ENCODE measurements at places on chromosomes 11 and 22.

- no peak for DNase-seq
Measured at GRCh38 chr11:36467916-36468315, 42.2 kb downstream of the TRAF6 start.

DNA sequence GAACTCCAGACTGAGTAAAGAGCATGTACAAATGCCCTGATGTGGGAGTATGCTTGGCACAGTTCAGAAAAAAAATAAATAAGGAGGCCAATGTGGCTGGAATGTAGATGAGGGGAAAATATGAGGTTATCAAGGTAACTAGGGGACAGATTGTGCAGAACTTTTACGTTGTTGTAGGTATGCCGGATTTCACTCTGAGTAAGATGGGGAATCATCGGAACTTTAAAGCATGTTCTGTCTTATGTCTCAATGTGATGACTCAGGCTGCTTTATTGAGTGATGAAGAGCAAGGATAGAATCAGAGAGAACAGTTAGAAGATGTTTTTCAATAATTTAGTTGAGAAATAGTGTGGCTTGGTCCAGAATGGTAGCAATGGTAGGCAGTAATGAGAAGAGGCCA is 130.4 kb downstream of the C11orf87 start:
- DNase-seq: no peak

- no peak for DNase-seq
Measured at GRCh38 chr11:73398721-73399120, 22.5 kb downstream of the RELT start.

DNA sequence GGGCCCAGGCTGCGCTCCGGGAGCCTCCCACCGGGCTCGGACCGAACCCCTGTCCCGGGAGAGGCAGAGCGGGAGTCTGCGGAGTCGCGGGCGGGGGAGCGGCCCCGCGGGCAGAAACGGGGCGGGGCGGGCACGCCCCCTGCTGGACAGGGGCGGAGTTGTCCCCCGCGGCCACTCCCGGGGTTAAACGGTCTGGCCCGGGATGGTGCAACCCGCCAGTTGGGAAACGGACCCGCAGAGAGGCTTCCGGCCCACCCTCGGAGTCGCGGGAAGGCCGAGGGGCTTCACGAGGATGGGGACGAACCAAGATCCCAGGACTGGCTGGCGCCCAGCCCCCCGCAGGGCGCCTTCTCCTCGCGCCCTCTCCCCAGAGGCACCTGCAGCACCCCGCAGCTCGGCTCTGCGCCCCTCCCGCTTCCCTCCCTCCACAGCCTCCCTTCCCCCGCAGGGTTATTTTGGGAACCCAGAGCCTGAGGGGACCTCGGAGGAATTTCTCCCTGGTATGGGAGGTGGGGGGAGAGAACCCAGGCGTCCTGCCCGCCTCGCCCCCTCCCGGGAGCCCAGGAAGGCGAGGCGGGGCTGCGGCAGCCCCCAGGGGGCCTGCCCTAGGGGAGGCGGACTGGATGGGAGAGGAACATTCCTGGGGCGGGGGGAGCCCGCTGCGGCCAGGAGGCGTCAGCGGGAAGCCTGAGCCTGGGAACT is 902 bp downstream of the RASGRP2 start:
- peak; percentile 65 for DNase-seq

GRCh38 chr11:34262531-34263081 is 95.2 kb downstream of the ABTB2 start:
- no peak for DNase-seq

DNA sequence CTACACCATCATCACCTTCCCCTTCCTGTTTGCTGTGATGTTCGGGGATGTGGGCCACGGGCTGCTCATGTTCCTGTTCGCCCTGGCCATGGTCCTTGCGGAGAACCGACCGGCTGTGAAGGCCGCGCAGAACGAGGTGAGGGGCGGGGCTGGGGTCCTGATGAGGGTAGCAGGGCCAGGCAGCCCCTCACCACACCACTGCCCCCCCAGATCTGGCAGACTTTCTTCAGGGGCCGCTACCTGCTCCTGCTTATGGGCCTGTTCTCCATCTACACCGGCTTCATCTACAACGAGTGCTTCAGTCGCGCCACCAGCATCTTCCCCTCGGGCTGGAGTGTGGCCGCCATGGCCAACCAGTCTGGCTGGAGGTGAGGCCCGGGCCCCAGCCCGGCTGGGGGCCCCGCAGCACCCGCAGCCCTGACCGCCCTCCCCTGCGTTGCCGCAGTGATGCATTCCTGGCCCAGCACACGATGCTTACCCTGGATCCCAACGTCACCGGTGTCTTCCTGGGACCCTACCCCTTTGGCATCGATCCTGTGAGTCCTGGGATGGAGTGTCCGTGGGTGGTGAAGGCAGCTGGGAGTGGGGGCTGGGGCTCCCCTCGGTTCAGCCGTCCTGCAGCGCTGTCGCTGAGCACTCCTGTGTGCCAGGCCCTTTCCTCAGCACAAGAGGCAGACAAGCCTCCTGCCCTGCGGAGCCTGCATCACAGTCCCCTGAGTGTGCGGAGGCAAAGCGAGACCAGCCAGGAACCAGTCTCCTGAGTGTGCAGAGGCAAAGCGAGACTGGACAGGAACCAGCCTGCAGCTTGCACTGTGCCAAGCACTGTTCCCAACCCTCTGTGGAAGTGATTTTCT is 8.8 kb downstream of the TCIRG1 start:
- no peak for DNase-seq

DNA sequence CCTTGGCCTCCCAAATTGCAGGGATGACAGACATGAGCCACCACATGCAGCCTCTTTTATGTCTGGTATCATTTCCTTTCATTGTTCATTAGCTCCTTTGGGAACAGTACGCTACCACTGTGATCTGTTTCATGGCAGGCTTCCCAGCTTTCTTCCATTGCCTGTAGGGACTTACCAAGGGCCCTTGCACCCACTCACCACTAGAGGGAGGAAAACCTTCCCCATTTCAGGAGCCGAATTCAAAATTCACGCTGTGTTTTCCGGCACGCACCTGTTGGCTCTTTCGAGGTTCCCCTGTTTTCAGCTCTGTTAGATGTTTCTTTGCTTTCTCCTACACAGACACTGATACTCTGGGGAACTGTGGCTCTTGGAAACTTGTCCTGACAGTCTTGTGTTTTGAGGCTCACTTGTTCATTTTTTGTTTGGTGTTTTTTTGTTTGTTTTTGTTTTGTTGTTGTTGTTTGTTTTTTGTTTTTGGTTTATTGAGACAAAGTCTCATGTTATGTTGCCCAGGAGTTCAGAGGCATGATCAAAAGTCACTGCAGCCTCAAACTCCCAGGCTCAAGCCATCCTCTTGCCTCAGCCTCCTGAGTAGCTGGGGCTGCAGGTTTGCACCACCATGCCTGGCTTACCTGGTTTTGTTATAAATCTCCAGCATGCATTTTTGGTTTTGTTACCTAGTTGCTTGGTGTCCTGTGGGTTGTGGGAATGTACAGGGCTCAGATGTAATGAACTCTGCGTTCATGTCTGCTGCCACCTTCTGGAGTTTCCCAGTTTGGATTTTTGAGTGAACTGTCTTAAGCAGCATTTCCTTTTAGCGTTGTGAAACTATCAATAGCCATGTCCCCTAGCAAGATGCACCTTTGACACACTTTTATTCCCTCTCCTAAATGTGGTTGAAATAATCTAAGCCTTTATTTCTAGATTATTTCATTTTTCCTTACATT is 2.3 kb downstream of the KRTAP5-11 start:
- DNase-seq: peak; percentile 27

DNA sequence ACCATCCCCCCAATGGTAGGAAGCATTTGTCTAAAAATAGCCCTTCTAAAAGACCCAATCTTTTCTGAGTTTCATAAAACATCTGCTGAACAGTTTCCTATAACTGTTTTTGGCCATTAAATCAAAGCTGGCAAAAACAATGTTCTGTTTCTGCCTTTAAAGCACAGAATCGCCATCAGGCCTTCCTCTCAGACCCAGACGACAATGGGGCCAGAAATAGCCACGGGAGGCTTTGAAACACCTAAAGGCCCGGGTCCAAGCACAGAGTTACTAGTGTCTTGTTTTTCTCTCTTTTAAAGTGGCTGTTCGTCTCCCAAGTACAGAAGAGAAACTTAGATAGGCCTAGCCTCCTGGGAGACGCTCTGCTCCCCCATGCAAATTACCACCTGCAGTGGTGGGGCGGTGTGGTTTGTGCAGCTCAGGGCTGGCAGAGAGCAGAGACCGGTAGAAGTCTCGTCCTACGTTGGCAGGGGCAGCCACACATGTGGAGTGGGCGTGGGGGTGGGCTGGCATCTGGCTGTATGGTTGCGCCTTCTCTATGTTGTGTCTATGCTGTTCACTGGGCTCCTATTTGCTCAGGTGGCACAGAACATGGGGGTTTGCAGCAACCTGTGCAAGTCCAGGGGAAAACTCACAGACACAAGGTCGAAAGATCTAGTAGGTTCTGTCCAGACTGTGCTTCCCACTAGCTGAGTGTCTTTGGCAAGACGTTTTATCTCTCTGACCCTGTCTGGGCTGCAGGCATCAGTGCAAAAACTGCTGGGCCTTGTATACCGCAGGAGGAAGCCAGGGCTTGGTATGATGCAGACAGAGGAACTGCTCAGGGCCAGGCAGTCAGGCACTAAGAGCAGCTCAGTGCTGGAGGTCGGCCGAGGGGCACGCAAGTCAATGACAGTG is 23.6 kb upstream of the ETS1 start:
- peak; percentile 73 for DNase-seq

DNA sequence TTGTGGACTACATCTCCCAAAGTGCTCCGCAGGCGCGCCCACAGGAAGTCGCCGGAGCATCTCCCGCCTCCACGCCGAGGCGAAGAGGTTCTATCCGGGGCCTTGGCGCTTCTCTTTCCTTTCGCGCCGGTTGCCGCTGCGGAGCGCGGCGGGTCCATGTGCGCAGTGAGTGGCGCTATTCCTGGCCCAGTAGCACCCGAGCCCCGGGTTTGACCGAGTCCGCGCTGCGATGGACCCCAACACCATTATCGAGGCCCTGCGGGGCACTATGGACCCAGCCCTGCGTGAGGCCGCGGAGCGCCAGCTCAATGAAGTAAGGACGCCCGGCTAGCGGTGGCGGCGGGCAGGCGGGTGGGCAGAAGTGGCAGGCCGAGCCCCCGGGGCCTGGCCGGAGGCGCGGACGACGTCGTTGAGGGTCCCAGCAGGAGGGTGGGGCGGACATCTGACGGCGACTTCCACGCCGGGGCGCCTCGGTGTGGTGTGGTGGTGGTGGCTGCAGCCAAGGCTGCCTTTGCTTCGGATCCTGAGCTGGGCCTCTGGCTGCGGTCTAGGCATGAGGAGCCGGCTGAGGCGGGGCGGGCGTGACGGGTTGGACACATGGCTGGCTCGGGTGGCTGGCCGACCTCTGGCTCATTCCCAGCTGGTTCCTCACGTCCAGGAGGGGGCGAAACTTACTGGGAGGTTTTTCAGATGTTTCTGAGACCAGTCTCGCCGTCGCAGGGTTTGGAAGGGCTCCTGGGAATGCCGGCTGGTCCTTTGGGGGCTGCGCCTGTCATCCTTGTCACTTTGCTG is at the start of gene IPO7:
IPO7 (plus strand) TSS at position 118 of the 792 bp plus-strand sequence; CDS start at position 230, 112 bp downstream.
- peak; percentile 84 for DNase-seq

DNA sequence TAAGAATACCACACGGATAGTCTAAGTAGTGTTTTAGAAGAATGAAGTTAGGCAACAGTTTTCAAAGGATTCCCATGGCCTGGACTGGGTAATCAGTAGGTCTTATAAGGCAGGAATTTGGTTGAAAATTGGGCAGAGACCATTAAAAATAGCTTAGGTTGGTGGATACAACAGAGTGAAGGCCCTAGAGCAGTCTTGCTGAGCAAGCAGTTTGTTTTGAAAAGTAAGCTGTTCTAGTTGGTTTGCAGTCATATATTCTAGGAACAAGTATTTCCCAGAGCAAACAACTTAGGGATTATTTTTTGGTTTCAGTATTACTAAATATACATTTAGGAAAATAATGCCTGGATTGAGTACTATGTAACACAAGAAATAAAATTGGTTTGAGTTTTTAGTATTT is 64.8 kb downstream of the MUC15 start:
- DNase-seq: no peak

All from stimulated activated CD4-positive, alpha-beta T cell treated with anti-CD3 and anti-CD28 coated beads, Interleukin-4, amount 100 ng/mL, for 4 hours (primary cell).